ENCODE measurements at places on chromosomes 5 and 9. TPM values are rescaled to one million over a fixed set of nuclear protein-coding genes. Genes with fewer than 3 reads are reported as not detected.

Gene CDC20B
- 0.24 TPM for total RNA-seq

Gene PCDHB12
- total RNA-seq: 1.7 TPM

Gene PCDHGA7
- total RNA-seq: 1.9 TPM

Gene BAAT
- total RNA-seq: not detected

Gene SHB
- total RNA-seq: 25.3 TPM

GRCh38 chr9:109483744-109484429 is 14.2 kb downstream of the PTPN3 start:
- DNase-seq: no peak

GRCh38 chr5:140481758-140482157 is 65.7 kb upstream of the EIF4EBP3 start:
- DNase-seq: no peak

All from lower lobe of right lung (tissue), 2 donors.